Stimulated activated CD4-positive, alpha-beta T cell treated with anti-CD3 and anti-CD28 coated beads, Interleukin-4, amount 100 ng/mL, for 4 hours (primary cell): ENCODE measurements at places on chromosomes 11 and 22.

GRCh38 chr11:83611031-83611430 lies 324.9 kb upstream of the CCDC90B start:
- no peak for DNase-seq

DNA sequence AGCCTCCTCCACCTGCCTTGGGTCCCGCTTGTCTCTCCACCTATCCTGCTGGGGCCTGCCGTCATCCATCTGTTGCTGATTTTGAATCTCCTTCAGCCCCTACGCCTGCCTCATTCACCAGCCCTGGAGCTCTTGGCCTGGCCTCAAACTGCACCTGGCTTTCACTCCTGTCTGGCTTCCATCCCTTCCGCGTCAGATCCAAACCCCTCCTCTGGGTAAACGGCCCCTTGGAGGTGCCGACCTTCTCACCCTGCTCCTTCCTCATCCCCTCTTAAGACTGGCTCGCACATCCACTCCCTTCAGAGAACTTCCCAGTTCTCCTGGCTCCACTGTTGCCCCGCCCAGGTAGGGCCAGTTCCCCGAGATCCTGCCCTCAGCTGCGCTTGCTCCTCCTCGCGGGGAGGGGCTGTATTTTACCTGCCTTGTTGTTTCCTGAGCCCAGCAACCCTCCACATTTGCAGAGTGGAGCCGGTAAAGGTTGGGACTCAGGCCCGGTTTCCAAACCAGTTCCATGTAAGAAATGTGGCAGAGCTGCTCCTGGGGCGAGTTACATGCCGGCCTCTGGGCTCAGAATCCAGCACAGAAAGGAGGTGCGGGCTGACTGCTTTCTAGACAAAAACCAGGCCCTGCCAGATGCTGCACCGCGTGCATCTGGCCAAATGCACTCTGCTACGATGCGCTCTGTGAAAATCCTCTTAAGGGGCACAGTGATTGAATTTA lies 13.9 kb upstream of the SHANK2 start:
- DNase-seq = no peak

- DNase-seq = no peak
These were observed 3.9 kb downstream of the CREB3L1 start for GRCh38 chr11:46281371-46281831.

DNA sequence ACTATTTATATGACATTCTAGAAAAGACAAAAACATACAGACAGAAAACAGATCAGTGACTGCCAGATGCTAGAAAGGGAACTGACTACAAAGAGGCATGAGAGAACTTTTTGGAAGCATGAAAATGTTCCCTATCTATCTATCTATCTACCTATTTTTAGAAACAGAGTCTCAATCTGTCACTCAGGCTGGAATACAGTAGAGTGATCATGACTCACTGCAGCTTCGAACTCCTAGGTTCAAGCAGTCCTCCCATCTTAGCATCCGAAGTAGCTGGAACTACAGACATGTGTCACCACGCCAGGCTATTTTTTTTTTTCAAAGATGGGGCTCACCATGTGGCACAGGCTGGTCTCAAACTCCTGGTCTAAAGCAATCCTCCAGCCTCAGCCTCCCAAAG lies 6.9 kb downstream of the SBF2 start:
- DNase-seq = no peak

GRCh38 chr11:2916892-2917645 lies 12.2 kb downstream of the PHLDA2 start:
- no peak for DNase-seq
